Retina (tissue), 1 donor: ENCODE measurements at places on chromosomes 5 and 9.
A peak's percentile ranks its signal among the peaks of the same experiment; 100 is the strongest.

GRCh38 chr5:17143335-17143734 is 74.1 kb upstream of the BASP1 start:
- DNase-seq, result no peak

GRCh38 chr9:109972026-109972882 is 192.3 kb downstream of the PALM2AKAP2 start:
- no peak for DNase-seq

GRCh38 chr5:179679014-179679674 is 1.7 kb downstream of the CBY3 start:
- peak; percentile 92 for DNase-seq

GRCh38 chr5:117060099-117060498 is 485.5 kb upstream of the SEMA6A start:
- DNase-seq, result no peak

- DNase-seq, result no peak
Measured at GRCh38 chr9:38051780-38052546, 17.1 kb downstream of the SHB start.

DNA sequence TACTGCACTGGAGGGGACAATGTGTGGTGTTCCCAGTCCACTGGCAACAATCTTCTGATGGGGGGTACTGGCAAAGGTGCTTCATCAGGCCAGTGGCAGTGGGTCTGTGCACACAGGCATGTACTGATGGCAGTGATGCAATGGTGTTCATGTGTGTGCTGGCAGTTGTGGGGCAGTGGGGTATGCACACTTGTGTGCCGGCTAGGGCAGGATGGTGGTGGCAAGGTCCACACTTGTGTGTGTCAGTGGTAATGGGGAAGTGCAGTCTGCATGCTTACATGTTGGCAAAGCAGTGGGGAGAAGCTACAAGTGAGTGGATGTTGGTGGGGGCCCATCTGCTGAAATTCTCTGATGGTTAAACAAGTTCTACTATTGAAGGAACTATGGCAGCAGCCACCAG is 504.6 kb upstream of the ZNF462 start:
- no peak for DNase-seq

GRCh38 chr5:126594748-126595485 is at the start of gene ALDH7A1:
ALDH7A1 (minus strand) TSS chr5:126595219; CDS start chr5:126595198, 21 bp downstream.
- peak; percentile 96 for DNase-seq

DNA sequence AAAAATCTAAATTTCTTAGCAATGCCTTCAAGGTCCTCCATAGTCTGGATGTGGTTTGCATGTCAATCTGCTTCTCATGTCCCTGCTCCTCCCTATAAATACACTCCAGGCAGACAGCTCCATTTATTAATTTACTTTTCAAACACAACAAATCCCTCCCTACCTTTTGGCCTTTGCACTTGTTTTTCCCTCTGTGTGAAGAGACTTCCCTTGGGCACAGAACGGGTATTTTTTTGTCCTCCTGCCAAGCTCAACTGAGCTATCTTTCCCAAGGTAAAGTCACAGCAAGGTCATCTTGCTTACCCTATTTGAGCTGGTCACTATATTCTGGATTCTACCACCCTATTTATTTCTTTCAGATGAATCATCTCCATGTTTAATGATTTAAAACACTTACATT is 159.6 kb upstream of the ANKH start:
- no peak for DNase-seq

DNA sequence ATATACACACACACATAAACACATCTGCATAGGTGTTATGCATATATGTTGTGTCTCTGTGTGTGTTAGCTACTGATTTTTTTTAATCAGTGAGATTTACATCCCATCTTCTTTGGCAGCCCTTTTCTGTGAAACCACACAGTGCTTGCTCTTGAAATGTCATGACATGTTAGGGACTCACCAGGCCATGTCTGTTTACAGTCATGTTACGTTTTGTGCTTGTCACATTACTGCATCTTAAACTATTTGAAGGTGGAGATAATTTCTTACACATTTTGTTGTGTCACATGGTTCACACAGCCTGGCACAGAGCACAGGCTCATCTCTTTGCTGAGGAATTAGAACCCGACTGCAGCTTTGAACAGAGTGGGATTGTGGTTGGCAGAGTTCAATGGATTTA is 364.4 kb upstream of the RIOK2 start:
- DNase-seq, result no peak

DNA sequence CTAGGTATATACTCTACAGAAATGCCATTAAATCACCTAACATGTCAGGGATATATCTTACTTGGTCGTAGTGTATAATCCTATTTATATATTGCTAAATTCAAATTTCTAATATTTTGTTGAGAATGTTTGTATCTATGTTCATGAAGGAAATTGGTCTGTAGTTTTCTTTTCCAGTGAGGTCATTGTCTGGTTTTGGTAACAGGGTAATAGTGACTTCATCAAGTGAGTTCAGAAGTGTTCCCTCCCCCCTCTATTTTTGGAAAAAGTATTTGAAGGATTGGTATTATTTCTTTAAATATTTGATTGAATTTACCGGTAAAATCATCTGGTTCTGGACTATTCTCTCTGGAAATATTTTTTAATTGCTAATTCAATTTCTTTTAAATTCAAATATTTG is 23.5 kb upstream of the EBF1 start:
- no peak for DNase-seq

DNA sequence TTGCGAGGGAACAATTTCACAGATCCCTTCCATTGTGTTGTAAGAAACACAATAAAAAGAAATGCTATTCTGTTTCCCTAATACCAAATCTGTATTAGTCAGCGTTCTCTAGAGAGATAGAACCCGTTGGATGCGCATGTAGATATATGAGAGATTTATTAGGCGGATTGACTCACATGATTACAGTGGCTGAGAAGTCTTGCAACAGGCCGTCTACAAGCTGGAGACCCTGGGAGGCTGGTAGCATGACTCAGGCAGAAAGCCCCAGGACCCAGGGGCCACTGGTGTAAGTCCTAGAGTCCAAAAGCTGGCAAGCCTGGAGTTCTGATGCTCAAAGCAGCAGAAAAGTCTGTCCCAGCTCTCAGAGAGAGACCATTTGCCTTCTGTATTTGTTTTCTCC is 18.4 kb upstream of the IL17B start:
- no peak for DNase-seq

DNA sequence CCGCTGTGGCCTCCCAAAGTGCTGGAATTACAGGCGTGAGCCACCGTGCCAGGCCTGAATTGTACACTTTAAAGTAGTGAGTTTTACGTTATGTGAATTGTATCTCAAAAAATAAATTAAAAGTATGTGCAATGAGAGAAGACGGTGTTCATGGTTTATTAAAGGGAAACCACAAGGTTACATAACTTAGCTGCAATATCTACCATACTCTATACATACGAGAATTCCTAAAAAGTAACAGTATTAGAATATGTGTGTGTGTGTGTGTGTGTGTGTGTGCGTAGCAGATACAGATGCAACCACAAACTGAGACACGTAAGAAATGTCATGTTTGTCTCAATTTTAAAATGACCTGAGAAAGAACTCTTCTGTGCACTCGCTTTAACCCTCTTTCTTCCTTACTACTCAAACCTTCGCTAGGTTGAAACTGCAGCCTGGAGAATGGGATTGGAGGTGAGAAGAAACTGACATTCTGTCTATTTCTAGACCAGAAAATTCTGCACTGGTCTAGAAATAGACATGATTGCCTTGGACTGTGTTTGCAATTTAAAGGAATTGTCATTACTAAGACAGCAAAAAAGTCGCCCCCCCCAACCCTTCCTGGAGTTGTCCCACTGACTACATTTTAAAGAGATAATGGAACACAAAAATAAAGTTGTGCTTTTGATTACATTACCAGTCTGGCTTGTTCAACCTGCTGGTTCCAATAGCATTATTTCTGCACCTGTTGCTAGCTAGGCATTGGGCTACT is 167.0 kb downstream of the RGS3 start:
- DNase-seq, result no peak

- no peak for DNase-seq
Measured at GRCh38 chr9:114202396-114202795, 47.1 kb downstream of the COL27A1 start.

GRCh38 chr5:154015071-154015693 is 23.5 kb downstream of the FAM114A2 start:
- no peak for DNase-seq

DNA sequence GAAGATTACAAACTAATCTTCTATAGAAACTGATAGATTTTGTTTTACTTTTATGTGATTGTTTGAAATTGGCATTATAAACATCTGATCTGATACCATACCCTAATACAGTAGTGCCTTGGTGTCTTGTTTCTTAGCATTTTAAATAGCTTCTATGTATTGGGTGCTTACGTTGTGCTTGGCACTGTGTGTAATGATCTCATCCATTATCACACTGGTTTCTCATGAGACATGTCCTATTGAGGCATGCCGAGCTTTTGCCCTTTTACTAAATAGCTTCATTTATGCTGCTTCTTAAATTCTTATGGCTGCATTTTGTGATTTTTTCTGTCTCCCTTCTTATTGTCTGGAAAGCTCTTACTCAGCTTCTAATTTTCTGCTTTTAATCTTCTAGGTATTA is 48.2 kb upstream of the TLR4 start:
- DNase-seq, result no peak

DNA sequence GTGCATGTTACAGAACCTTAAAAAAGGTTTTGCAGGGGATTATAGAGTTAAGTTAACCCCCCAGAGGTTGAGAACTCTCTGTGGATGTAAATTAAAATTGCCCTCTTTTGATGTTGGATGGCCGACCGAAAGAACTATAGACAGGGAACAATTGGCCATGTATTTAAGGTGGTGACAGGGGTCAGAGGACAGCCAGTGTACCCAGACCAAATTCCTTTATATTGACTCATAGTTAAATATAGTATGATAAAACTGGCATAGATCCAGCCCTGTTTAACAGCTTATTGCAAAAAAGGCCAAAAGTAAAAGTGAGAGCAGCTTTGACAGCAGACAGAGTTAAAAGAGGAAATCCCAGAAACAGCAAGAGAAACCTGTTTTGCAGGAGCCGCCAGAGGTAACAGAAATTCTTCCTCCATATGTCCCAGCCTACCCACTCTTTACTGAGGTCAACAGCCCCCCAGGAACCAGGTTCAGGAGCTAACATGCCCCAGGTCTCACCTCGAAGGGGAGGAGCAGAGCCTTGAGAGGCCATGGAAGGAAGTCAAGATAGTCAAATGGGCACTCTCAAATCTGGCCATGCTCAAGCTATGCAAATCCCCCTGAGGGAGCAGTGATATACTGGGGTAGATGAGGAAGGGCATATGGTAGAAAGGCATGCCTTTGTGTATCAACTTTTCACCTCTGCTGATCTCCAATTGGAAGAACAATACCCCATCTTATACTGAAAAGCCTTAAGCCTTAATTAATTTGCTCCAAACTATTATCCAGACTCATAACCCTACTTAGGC is 156.4 kb upstream of the COX7C start:
- DNase-seq, result no peak

- DNase-seq, result no peak
Measured at GRCh38 chr5:168227001-168227400, 64.4 kb upstream of the WWC1 start.

- no peak for DNase-seq
Measured at GRCh38 chr9:115035841-115036612, 81.9 kb downstream of the TNC start.

DNA sequence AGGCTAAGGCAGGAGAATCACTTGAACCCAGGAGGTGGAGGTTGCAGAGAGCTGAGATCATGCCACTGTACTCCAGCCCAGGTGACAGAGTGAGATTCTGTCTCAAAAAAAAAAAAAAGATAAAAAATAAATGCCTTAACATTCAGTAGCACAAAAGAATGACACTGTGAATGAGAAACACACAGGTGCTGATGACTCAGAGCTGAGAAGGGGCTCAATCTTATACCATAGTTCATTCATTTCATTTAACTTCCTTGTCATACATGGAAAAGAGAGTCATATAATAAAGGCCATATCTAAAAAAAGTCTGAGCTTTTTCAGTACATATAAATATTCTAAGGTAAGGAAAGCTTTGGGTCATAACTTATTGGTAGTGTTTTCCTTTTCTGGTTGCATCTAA is 40.6 kb downstream of the WWC1 start:
- DNase-seq, result no peak

- no peak for DNase-seq
Measured at GRCh38 chr9:130092910-130093309, 39.2 kb downstream of the GPR107 start.

DNA sequence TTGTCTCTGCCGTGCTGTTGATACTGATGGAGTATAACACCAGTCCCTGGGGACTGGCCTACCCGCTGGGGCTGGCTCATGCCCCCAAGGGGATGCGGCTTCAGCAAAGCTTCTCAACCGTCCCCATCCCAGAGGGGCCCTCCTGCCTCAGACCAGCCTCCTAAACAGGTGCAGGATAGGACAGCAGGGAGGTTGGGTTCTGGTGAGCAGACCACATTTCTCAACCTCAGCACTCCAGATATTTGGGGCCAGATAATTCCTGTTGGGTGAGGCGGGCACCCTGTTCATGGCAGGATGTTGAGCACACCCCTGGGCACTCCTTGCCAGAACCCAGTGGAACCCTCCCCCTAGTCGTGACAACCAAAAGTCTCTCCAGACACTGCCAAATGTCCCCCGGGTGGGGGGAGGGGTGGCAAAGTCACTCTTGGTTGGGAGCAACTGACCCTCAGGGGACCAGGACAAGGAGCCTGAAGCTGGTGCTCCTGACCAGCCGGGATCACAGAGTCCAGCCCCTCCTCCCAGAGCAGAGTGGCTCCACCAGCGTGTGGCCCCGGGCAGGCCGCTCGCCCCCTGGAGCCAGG is 107.8 kb downstream of the ZNF354C start:
- DNase-seq, result no peak

DNA sequence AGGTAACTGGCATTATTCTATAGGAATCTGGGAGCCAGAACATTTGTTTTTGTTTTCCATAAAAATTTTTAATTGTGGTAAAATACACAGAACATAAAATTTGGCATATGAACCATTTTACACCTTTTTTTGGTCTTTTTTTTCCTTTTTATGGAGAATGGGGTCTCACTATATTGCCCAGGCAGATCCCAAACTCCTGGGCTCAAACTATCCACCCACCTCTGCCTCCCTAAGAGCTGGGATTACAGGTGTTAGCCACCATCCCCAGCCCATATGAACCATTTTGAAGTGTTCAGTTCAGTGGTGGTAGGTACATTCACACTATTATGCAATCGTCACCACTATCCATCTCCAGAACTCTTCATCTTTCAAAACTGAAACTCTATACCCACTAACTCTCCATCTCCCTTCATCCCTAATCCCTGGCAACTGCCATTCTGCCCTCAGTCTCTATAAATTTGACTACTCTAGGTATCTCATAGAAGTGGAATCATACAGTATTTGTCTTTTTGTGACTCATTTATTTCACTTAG is 13.4 kb downstream of the ZMAT2 start:
- no peak for DNase-seq
